Stimulated activated CD8-positive, alpha-beta memory T cell treated with anti-CD3 and anti-CD28 coated beads, Interleukin-7, amount 100 ng/mL, for 4 hours (primary cell): ENCODE measurements at places on chromosomes 2 and 18.

DNA sequence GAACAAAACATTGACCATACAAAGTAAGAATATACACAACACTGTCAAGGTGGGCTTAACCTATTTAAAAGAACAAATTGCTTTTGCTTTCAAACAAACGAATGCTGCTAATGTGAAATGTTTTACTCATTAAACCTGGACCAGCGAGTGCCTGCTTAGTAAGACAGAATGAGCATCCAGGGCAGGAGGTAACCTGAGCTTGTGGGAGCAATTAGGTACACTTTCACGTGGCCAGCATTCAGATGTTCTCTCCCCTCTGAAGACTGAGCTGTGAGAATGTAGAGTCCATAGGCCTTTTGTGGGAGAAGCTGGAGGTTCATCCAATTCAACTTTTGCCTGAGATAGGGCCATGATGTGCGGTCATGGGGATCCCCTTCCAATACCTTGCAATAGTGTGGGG is 266.5 kb downstream of the TSN start:
- no peak for DNase-seq

DNA sequence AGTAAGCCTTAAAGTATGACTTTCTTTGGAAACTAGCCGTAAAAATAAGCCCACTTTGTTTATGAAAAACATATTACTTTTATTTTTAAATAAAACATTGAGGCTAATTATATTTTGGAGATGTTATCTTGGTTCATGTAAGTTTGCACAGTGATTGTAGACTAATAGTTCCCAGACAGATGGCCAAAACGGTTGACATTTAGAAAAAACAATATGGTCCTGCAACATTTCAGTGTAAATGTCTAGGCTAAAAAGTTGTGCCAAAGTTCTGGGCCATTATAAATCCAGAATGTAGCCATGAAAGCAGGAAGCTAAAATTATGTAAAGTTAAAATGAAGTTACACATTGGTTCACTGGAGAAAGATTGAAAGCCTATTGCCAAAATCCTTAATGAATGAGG is 43.6 kb downstream of the SLC5A7 start:
- no peak for DNase-seq

DNA sequence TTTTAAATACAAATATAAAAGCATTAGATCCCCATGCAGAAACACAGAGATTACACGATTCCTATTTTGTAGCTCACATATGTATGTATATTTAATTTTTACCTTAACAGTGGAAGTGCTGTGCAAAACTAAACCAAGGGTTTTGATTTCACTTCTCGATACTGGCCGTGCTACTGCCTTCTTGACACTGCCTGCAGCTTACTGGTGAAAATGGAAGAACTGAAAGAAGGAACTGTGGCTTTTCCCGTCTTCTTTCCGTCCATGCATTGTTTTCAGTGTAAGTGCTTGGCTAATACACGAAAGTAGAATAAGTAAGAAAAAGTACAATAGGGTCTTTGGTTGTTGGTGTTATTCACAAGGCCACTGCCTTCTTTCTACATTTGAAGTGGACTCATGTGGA is 129.5 kb downstream of the NDUFA10 start:
- DNase-seq, result no peak

- no peak for DNase-seq
Measured at GRCh38 chr2:73266061-73266901, 18.0 kb downstream of the FBXO41 start.

- no peak for DNase-seq
Measured at GRCh38 chr2:228507231-228507824, 325.8 kb upstream of the SPHKAP start.

- no peak for DNase-seq
Measured at GRCh38 chr18:78410094-78410786, 569.4 kb upstream of the SALL3 start.

GRCh38 chr18:57328665-57329064 is 23.7 kb upstream of the ST8SIA3 start:
- DNase-seq, result no peak

GRCh38 chr2:187956906-187957534 is 334.7 kb upstream of the GULP1 start:
- no peak for DNase-seq

GRCh38 chr2:215465256-215465655 is 29.4 kb upstream of the FN1 start:
- DNase-seq, result no peak

DNA sequence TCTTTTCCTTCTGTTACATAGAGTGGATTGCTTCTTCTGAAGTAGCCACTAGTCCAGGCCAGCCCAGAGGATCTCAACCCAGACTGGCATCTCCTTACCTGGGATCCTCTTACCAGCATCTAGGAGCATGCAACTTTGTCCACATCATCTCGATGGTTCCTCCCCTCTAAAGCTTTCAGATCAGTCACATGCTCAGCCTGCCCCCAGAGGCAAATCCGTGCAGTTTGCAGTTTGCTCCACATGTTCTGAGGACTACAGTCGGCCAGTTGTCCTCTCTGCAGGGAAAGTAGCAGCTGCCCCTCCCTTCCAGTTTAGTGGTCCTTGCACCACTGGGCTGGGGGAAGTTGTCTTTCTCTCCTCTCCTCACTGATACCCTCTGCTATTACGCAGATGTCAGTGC is 259.8 kb upstream of the APCDD1 start:
- DNase-seq, result no peak

DNA sequence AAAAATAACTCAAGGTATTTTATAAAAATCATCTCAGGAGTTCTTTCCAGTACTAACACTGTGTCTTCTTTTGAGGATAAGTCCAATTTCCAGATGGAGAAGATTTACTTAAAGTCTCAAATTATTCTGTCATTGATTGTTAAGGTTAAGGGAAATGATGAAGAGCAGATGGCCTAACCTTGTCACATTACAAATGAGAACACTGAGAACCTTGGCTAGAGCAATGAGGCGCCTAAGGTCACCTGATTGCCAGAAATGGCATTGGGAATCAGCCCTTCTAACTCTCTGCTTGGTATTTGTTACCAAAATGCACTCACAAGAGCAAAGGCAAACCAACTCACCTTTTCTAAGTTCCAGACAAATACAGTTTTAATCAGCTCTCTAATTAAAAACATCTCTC is 835.1 kb downstream of the RNF144A start:
- DNase-seq, result no peak
